NCI-H510A (cell line): ENCODE measurements at places on chromosomes 7 and 10.
A peak's percentile ranks its signal among the peaks of the same experiment; 100 is the strongest.

DNA sequence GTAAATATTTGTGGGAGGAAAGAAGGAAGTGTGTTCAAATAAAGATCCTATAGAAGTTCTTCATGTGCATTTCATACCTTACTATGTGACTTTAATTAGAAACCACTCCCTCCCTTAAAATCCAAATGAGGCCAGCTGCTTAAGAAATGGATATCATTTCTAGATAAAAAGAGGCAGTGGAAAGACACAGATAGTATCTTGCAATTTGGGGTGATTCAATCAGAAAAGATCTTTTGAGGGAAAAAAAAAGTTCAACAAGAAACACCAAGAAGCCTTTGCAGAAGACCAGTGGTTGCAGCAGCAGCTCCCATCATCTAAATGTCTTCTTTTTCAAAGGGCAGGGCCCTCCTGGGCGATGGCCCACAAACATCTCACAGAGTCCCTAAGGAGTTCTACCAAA, 200.1 kb downstream of the LRRN3 start:
- no peak for DNase-seq

DNA sequence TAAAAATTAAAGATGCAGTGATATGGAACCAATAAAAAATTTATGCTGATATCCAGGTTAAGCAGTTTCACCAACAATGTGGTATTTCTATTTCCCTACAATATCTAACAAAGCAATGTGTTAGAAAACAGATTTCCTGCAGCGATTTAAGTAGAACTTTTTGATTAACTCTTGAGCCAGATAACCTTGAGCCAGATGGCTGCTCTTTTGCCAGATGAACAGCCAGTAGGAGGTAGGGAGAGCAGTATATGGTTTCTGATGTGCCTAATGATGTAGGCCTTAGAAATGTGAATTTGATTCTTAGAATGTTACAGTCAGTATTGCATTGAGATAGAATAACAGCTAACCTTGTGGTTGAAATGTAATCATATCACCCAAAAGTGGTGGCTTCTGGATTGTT, 31.1 kb downstream of the STAMBPL1 start:
- DNase-seq = no peak

- DNase-seq = no peak
Measured at GRCh38 chr7:131947661-131948060, 391.2 kb upstream of the PODXL start.

DNA sequence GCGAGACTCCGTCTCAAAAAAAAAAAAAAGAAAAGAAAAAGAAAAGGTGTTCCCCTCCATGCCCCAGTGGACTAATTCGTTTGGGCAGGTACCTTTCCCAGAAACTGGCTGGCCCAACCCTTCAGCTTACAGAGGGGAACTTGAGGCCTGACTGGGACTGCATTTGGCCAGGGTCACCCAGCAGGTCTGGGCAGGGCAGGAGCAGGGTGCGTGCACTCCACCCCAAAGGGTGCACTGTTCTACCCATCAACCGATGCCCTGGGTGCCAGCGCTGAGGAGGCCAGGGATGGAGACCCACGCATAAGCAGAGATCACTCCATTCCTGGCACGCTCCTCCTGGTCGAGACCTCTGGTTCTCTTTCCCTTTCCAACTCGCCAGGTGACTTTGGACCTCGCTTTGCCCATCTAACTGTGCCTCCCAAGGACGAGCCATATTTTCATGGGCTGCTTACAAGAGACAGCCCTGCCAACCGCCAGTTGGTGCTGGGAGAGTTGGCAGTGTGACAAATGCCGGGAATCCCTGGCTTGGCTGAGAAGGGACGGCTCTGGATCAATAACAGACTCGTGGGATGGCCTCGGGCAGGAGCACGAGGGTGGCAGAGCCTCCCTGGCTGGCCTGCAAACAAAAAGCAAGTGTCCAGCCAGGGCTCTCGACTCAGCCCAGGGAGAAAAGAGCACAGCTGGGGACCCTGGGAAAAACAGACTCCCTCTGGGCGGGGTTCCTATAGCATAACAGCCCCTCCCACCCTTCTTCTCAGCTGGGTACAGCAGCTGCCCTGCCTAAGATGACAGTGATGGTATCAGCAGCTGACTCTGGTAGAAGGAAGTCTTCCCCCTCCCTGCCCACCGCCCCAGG, 7.9 kb downstream of the HSPB1 start:
- peak; percentile 47 for DNase-seq

- DNase-seq = peak; percentile 42
Measured at GRCh38 chr10:26697163-26697921, at the start of gene PDSS1. Gene PDSS1, plus strand, starts transcription at chr10:26697701. Its CDS starts 11 bp downstream, at chr10:26697712.
